ENCODE measurements at places on chromosomes 16 and 17.

DNA sequence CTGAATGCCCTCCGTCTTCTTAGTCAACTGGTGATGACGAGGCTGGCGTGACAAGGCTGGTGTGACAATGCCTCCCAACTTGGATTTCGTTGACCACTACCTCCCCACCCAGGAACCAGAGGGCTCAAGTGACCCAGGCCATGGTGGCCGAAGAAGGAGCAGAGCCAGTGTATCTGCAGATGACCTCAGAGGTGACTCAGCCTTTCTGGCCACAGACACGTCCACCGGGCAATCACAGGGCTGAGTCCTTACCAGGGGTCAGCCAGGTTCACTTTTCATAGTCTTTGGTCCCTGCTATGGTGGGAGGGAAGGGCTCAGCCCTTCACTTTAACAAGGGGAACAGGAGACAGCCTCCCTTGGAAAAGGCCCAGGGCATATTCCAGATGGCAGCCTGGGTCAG, 116.3 kb downstream of the MAF start:
- DNase-seq: no peak

GRCh38 chr16:56981729-56982271, 7.6 kb upstream of the NLRC5 start:
- no peak for DNase-seq

GRCh38 chr16:9091867-9092281, 430 bp downstream of the HAPSTR1 start:
- DNase-seq: no peak

GRCh38 chr17:8081876-8082275, 5.6 kb downstream of the ALOX12B start:
- DNase-seq: no peak

- no peak for DNase-seq
Measured at GRCh38 chr16:80993307-80993706, 13.4 kb downstream of the CMC2 start.

DNA sequence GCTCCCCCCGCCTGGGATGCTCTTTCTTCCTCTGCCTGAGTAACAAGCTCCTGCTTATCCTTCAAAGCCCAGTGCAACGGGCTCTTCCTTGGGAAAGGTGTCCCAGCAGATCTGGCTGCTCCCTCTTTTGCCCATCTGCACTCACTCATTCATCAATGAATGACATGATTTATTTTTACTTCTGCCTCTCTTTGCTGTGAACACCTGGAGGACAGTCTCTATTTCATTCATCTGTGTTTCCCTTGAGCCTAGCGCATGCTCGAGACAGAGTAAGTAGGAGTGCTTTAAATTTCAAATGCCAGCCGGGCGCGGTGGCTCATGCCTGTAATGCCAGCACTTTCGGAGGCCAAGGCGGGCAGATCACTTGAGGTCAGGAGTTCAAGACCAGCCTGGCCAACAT, 22.0 kb upstream of the GINS2 start:
- no peak for DNase-seq

DNA sequence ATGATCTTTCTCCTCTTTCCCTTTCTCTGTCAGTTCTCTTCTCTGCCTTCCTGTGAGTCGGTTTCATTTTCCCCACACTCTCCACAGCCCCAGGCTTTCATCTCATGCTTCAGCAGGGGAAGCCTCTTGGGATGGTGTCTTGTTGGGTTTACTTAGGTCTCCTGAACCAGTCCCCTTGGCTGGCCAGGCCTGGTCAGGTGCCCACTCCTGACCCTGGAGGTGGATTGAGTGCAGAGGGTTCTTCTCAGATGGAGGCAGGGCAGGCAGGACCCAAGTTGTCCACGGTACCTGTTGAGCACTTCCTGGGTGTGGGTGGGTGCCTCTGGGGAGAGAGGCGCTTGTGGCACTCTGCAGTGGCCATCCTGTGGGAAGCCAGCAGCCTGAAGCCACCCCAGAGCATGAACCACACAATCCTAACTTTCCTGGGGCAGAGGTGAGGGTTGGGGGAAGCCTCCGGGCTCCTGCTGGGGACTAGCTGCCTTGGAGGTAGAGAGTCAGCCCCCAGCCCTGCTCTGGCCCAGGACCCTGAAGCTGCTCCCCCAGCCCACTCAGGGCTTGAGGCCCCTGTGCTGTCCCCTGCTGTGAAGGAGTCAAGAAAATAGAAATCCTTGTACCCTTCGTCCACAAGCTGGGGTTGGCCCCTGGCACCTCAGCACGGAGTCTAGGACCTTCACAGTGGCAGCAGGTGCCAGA, 2.0 kb upstream of the RAP1GAP2 start:
- DNase-seq: no peak

GRCh38 chr16:76579277-76579922, 302.2 kb downstream of the CNTNAP4 start:
- DNase-seq: no peak

GRCh38 chr16:56263711-56264608, 72.7 kb downstream of the GNAO1 start:
- DNase-seq: no peak

DNA sequence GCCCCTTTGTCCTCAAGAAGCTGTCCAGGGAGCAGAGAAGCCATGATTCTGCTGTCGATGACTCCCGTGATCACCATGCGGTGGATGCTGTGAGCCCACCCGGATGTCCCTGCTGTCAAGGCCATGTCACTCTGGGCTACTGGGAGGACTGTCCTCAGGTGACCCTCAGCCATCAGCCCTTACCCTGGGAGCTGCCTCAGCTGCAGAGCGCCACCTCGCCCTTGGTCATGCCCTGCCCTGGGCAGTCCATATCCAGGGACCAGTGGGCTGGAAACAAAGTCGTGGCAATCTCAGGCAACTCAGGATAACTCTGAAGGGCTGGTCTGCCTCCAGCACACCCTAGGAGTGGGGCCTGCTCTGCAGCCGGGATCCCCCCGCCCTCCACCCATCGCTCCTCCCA, 63.6 kb downstream of the CACNG5 start:
- no peak for DNase-seq

DNA sequence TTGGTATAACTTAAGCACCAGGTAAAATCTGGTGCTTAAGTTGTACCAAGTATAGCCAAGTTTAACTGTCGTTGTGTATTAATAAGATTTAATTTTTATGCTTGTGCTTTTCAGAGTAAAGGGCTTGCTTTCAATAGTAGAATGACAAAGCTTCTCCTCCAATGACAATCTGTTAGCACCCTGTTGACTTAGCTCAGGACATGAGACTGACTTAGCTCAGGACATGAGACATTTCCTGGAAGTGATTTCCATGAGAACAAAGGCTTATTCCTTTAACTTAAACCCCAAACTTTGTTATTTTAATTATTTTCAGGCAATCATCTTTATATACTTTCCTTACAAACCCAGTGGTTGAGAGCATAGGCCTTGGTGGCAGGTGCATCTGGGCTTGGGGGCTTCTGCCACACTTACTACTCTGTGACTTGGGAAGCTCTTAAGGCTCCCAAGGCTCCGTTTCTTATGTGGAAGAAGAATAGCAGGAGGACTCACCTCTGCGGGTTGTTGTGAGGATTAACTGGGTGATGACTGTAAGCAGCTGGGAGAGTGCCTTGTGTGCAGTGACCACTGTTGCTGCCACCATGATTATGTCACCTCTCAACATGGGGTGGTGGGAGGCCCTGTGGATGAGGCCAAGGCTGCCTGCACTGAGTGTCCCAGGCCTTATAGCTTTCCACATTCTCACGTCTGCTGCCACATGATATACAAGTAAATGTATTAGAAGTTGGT, 59.4 kb upstream of the CMIP start:
- DNase-seq: no peak

DNA sequence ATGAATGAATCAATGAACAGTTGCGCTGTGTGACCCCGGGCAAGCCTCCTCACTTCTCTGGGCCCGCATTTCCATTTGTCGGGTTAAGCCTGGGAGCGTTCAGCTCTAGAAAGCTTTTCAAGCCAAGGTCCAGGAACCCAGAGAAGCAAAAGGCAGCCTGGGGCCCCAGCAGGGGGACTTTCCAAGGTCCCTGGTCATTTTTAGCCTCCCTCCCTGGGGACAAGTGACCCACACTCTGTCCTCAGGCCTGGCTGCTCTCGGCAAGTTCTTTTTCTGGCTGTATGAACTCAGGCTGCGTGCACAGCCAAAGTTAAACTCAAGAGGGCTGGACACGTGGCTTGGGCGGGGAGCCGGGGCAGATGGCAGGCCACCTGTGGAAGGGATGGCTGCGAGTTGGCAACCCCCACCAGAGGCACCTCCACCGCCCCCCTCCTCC, 41.4 kb upstream of the CIBAR2 start:
- DNase-seq: no peak

DNA sequence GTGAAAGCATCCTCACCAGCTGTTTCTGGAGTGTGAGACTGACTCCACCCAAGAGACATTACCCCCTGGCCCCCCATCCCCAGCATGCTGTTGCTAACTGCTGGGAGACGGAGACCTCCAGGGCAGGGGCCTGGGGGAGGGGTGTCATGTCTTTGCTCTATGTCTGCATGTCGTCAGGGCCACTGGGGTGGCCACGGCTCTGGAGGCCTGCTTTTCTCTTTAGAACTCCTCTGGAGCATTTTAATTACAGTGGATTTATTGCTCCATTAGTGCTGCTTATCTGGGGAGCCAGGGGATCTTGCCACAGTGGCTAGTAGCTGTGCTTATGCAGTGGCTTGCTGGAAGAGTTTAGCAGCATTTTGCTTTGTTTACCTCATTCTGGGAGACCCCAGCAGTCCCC, 32.3 kb downstream of the CLEC16A start:
- DNase-seq: no peak

DNA sequence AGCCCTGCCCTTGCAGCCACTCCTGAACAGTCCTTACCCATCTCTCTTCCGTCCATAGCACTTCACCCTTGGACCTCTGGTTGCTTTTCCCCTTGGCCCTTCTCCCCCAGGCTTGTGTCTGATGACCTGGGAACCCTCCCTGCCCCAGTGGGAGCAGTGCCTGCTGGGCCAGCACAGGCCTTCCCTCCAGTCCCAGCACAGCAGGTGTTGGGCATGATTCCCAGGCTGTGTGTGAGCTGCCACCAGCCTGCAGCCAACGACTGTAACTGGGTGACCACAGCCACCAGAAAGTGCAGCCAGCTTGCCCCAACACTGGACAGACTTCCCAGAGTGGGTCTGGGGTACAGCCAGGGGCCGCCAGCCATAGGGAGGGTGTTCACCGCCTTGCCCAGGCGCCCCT, 30.0 kb downstream of the CRAMP1 start:
- no peak for DNase-seq

DNA sequence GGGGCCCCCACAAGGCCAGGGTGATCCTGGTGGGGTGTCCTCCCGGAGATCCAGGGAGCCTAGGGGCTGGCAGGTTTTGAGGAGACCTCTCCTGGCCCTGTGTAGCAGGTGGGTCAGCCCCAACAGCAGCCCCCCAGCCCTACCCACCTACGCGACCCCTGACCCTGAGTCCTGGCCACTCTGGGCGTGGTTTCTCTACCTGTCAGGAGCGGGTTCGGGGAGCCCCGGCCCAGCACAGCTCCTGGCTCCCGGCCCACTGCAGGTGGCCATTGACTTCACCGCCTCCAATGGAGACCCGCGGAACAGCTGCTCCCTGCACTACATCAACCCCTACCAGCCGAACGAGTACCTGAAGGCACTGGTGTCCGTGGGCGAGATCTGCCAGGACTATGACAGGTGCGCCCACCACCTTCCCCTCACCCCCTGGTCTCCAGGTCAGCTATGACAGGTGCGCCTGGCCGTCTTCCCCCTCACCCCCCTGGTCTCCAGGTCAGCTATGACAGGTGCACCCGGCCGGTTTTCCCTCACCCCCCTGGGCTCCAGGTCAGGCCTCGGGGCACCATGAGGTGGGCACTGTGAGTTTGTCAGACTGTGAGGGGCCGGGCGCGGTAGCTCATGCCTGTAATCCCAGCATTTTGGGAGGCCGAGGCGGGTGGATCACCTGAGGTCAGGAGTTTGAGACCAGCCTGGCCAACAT, 13.0 kb downstream of the CPNE7 start:
- DNase-seq: no peak

- no peak for DNase-seq
Measured at GRCh38 chr17:35554668-35555067, 6.0 kb downstream of the SLFN14 start.

GRCh38 chr17:66527335-66527734, 224.9 kb downstream of the PRKCA start:
- no peak for DNase-seq

Data from stimulated activated CD4-positive, alpha-beta T cell treated with anti-CD3 and anti-CD28 coated beads, Interleukin-1b, Interleukin-23, amount 100 ng/mL, for 1 hour (primary cell).